IMR-90 (cell line): ENCODE measurements at places on chromosomes 1 and 21. TPM values are rescaled to one million over a fixed set of nuclear protein-coding genes. Genes with fewer than 3 reads are reported as not detected.

The HEYL gene
- total RNA-seq, result not detected in 2 replicates

The SSX2IP gene
- 13.4 and 22.8 TPM in 2 replicates for total RNA-seq

DNA sequence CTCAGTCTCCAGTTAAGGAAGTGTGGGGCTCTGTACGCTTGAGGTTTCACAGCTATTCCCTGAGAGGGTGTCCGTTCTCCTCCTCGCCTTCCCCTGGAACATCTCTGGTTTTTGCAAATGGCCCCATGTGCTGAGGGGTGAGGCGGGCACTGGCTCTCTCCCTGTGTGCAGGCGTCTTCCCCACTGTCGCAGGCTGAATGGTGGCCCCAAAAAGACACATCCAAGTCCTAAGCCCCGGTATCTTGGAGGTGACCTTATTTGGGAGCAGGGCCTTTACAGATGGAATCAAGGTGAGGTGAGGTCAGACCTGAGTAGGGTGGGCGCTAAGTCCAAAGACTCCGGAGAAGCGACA lies 98.0 kb upstream of the TMPRSS2 start:
- no peak for DNase-seq

GRCh38 chr1:64469116-64469976 lies 583 bp upstream of the CACHD1 start:
- DNase-seq, result no peak

The SPRR3 gene
- total RNA-seq, result not detected in 2 replicates

GRCh38 chr1:27003745-27004470 lies 8.7 kb downstream of the TENT5B start:
- no peak for DNase-seq

The ZBTB8B gene
- not detected in 2 replicates for total RNA-seq

DNA sequence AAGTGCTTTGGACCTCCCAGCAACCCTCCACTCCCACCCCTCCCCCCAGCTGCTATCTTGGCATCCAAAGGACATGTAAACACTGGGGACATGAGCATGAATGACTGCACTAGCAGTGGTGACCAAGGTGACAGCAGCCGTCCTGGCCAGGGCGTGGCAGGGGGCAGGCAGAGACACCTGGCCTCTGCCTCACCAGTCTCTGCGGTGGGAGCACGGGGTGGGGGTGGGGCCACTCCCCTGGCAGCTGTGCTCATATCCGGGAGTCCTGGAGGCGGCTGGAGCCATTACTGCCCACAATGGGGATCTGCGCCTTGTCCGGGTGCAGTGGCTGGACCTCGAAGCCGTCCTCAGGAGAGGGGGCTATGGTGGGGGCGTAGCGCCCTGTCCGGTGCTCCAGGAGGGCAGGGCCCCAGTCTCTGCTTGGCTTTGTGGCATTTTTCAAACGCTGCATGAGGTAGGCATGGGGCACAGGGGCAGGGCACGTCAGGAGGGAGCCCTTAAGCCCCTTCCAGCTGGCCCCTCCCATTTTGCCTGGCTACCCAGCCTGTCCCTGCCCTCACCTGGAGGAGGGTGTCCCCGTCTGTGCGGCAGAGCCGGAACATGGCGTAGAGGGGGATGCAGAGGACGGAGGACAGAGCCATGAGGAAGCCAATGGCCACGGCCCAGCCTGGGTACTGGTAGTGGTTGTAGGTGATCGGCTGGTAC lies 6.0 kb downstream of the CCDC24 start:
- no peak for DNase-seq

DNA sequence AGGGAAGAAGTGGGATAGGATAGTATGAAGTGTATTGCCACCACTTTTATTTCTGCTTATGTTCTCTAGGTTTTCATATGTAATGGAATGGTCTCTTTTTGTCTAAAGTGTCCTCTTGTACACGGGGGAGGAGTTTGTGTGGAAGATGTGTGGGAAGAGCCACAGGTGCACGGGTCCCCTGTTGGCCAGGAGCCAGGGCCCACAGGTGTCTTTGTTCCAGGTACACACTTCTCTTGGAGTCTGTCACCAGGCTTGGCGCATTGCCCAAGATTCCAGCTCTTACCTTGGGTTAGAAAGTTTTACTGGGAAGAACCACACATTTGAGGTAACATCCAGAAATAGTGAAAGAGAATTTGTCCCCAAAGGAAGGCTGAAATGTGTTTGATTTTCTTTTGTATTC lies 10.5 kb downstream of the TENT5C start:
- no peak for DNase-seq

GRCh38 chr1:171869097-171869496 lies 27.8 kb downstream of the DNM3 start:
- DNase-seq, result no peak
